ENCODE measurements at places on chromosomes 5 and 9.

- no peak for DNase-seq
Measured at GRCh38 chr9:119002491-119002890, 366.7 kb downstream of the BRINP1 start.

DNA sequence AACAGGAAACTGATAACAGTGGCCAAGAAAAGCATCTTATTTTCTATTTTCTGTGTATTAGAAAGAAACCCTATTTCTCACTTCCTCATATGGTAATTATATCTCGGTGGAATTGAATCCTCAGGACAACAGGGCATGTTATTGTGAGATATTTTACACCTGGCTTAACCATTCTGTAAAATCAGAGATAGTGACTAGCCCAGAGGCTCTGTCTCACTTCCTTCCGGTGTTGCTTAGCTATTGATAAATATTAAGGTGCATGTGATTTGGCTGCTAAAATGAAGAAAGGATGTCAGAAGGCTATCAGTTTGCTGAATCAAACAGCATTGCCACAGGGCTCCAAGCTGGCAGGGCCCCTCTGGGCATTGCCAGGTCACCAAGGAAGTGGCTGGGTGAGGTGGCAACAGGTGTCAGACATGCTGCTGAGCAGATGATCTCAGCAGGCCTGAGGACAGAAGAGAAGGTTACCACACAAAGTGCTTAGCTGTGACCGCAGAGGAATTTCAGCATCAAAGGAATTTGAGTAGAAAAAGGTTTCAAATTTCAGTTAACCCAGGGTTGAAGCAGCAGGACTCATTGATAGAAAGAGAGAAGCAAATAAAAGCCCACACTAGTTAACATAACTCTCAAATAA lies 330.7 kb downstream of the PDE4D start:
- peak; percentile 99 for DNase-seq

DNA sequence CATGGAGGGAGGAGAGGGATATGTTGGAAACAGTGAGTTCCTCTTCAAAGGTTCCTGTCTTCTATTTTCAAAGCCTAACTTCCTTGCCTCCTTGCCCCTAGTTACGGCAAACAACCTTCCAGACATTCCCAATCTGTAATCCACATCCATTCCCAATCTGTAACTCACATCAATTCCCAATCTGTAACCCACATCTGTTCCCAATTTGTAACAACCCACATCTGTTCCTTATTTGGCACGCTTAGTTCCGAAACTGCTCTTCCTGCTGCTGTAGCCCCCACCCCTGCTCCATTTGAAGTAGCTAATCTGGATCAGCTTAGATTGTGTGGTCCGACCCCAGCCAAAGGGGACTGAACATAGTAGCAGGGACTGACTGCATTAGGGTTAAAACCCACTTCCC lies 23.9 kb upstream of the IDNK start:
- DNase-seq, result peak; percentile 66

GRCh38 chr5:58107704-58108103 lies 352.2 kb downstream of the PLK2 start:
- no peak for DNase-seq

DNA sequence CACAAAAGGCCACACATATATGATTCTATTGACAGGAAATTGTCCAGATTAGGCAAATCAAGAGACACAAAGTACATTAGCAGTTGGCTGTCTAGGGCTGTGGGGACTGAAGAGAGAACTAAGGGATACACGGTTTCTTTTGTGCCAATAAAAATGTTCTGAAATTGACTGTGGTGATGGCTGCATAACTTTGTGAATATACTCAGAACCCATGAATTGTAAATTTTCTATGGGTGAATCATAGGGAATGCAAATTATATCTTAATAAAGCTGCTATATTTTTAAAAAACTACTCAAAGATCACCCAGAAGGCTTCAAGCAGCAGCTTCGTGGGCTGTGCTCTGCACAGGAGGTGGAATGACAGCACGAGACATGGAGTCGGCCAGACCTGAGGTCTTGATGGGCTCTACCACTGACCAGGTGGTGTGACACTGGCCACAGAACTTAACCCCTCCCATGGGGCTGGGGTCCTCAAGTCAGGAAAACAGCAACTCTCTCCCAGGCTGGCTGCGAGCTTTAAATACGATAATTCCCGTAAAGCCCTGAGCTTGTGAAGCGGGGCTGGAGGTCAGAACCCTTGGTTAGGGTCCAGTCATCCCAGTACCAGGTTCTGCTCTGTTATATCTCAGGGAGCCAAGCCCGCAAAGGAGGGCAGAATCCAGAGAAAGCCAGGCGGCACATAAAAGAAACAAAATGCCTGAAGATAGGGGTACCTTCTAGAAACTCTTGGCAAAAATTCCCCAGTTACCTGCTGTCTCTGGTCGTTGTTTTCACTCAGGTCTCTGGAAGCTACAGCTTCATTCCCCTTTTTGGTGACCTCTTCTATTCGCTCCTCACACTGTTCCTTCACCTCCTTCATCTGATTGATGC lies 59.1 kb downstream of the GOLM1 start:
- no peak for DNase-seq

All from mesendoderm (in vitro differentiated cells).